RWPE2 (cell line): ENCODE measurements at places on chromosomes 7 and 10.

GRCh38 chr10:77622889-77623291 lies 14.7 kb downstream of the KCNMA1 start:
- DNase-seq = no peak

DNA sequence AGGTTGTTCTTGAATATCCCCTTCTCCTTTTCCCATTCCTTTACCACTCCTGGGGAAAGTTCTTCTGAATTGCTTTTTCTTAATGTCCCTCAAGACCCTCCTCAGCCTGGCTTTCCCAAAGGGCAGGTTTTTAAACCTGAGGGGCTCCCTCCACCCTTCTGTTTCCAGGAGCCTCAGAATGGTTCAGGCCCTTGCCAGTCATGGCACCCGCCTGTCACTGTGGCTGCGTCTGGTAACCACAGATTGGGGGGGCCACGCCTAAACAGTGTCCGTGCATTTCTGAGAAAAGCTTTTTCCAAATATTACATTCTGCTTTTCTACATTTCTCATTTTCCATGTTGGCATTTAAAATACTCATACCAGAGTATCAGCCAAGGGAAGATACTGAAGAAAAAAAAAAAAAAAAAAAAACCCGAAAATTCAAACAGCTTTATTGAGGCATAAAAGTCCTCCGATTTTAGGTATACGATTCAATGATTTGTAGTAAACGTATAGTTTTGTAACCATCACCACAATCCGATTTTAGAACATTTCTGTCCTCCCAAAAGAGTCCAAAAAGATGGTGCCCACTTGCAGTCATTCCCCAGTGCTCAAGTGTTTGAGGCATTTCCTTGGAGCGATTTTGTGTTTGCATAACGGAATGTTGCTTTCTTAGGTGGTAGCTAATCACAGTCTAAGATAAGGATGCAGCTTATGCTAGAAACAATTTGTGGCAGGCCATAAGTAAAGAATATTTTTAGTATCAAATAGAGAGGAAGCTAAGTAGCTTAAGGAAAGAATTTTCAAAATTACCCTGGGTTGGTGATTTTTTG lies 22.1 kb downstream of the HKDC1 start:
- DNase-seq = no peak

DNA sequence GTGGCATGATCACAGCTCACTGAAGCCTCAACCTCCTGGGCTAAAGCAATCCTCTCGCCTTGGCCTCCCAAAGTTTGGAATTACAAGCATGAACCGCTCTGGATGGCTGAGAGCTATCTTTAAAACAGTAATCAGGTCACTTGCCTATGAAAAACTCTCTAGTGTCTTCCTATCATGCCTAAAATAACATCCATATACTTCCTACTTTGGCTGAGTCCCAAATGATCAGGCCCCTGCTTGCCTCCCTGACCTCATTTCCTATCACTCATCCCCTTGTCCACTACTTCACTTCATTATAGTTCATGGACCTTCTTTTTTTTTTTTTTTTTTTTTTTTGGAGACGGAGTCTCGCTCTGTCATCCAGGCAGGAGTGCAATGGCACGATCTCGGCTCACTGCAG lies 28.0 kb downstream of the SEPTIN7 start:
- no peak for DNase-seq

DNA sequence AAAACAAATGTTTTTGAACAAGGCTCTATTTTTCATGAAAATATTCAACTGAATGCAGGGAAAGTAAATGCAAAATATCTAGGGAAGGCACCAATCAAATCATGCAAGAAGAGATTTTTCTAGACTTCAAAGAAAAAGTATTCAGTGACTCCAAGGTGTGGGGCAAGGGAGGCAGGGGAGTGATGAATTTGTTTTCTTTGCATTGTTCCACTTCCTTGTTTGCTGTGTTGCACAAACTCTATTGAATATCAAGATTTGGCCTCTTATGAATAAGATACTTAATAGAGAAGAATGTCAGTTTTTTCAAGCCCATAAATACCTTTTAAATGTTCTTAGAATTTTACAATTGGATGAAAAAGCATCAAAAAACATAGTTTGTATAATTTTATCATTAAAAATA lies 26.4 kb downstream of the STEAP1 start:
- DNase-seq = no peak
